Activated naive CD8-positive, alpha-beta T cell treated with anti-CD3 and anti-CD28 coated beads, Interleukin-2, amount 10 ng/mL, durations not matched to agents 7 days and 5 days (primary cell): ENCODE measurements at places on chromosomes 7 and 10.

- DNase-seq: no peak
Observed at GRCh38 chr7:101370836-101371235, 8.2 kb downstream of the COL26A1 start.

- DNase-seq: no peak
Observed at GRCh38 chr7:148290538-148290937, 300.0 kb upstream of the C7orf33 start.

DNA sequence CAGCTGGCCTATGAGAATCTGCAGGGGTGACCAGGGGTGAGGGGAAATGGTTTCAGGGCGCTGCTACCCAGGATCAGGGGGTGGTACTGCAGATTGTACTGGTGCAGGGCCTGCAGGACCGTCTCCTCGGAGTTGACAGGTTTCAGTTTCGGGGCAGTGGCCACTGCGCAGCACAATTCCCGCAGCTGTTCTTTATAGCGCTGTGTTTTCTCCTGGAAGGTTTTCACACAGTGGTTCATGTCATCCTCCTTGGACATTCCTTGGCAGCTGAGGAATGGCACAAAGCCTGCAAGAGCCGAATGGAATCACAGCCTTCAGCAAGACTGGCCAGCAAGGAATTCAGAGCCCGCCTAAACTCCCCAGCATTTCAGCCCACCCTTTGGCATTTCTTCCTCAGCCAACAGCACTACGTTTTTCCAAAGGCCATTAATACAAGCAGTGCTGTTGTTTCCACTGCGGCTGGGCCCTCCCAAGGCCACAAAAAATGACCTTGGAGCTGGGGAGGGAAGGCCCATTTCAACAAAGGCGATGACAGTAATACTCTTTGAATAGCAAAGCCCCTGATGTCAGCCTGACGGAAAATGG, 44.9 kb downstream of the PNLIPRP2 start:
- no peak for DNase-seq

GRCh38 chr10:126247446-126247975, 140.8 kb downstream of the ADAM12 start:
- no peak for DNase-seq

- peak; percentile 27 for DNase-seq
Observed at GRCh38 chr10:122113161-122113944, 124.4 kb downstream of the TACC2 start.

GRCh38 chr7:130544356-130544755, 52.5 kb downstream of the MEST start:
- no peak for DNase-seq

DNA sequence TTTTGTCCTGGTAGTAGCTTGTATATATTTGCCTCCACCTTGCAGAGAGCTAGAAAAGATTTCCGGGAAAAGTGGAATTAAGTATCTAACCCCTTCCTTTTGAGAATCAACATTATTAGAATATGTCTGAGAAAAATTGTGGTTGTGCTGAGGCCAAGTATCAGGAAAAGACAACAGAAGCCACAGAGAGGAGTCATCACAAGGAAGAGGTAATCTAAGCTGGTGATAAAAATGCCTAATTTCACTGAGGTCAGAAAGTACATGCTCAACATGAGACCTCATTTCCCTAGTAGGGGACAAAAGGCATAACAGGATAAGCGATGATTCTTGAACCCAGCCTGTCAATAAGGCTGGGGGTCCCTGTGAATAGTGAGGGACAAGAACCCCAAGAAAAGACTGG, 97.0 kb upstream of the PDE1C start:
- no peak for DNase-seq

DNA sequence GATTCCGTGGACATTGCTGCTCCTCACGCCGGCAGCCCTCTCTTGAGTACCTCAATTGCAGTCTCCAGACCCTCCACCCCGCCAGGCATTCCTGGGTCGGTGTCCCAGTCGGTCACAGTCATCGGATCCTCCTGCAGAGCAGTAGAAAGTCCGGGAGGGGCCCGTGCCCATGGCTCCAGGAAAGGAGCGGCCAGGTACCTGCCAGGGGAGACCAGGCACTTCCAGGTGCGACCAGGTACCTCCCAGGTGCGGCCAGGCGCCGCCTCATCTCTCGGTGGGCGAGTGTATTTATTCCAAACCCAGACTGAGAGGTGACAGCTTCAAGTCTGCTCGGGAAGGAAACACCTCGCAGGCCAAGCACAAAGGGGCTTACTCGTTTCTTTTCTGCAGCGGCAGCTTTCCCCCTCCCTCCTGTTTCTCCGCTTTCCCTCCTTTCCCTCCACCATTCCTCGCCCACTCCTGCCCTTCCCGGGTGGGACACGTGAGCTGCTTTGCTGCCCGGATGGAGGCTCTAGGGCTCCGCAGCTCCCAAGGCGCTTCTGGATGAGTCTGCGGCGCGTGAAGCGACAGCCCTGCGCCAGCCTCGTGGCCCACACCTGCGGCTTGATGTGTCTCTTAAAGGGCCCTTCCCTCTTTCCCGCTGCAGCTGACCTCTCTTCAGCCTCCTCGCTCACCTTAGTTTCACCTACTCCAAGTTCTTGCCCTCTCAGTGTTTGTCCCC, 39.4 kb upstream of the AGK start:
- DNase-seq: peak; percentile 26

DNA sequence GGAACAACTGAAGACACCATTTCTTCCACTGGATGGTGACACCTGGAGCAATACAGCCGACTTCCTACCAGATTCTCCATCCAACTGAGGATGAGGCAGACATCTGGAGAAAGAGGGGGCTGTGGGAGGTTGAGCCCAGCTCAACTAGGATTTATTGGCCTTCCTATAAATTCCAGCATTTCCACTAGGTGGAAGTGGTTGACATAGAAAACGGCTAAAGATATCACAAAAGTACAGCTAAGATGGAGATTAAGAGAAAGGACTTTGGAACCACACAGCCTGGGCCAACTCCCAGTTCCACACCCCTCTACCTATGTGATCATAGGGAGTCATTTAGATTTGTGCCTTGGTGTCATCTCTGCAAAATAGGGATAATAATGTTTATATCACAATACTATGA, 61.3 kb upstream of the CAV2 start:
- DNase-seq: no peak

DNA sequence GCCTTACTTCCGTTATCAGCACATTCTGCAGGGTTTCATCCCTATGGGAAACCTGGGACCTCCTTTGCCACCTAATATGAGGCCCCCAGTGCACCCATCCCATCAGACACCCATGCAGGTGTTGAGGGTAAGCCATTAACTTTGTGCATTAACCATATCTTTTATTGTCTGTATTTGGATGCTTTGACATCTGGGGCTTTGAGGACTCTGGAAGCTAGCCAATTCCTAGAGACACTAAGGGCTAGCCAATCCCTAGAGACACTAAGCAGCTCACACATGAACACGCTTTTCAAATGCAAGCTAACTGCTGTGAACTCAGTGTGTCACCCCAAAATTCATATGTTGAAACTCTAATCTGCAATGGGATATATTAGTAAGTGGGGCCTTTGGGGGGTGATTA, 272.5 kb upstream of the COBL start:
- DNase-seq: no peak

GRCh38 chr7:124924906-124925305, 4.7 kb downstream of the POT1 start:
- no peak for DNase-seq

DNA sequence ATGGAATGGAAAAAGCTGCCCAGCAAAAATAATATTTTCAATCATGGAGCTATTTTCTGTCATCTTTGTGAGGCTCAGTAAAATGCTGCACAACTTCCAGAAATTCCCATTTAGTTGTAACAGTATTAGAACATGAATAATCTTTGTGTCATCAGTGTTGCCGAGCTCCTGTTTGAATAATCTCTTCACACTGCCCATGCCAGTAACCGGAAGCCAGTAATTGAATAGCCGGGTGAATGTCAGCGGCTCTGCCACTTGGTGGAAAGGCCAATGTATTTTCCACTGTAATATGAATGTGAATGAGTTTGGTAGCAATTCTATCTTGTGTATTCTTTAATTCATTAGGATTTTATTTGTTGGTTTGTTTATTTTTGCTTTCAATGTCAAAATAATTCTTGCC, 172.5 kb upstream of the INSYN2A start:
- no peak for DNase-seq

GRCh38 chr10:105356626-105357025, 715.5 kb downstream of the SORCS3 start:
- no peak for DNase-seq

GRCh38 chr10:68870545-68871104, 30.5 kb upstream of the DDX50 start:
- no peak for DNase-seq

DNA sequence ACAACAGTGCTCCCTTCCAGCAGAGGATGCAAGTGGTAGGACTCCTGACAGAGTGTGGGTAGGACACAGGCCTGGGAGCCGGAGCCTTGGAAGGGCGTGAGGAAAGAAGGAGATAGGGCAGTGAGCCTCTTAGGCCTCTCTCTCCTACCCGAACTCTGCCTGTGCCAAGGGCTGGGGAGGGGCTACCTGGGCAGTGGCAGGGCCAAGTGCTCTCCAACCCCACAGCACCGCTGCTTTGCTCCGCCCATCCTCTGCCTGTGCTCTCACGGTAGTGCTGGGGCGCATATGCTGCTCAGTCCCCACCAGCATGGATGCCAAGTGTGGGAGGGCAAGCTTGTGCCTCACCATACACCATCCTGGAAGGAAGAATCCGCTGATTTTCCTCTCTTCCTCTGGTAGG, 7.5 kb downstream of the FAM131B start:
- DNase-seq: no peak

DNA sequence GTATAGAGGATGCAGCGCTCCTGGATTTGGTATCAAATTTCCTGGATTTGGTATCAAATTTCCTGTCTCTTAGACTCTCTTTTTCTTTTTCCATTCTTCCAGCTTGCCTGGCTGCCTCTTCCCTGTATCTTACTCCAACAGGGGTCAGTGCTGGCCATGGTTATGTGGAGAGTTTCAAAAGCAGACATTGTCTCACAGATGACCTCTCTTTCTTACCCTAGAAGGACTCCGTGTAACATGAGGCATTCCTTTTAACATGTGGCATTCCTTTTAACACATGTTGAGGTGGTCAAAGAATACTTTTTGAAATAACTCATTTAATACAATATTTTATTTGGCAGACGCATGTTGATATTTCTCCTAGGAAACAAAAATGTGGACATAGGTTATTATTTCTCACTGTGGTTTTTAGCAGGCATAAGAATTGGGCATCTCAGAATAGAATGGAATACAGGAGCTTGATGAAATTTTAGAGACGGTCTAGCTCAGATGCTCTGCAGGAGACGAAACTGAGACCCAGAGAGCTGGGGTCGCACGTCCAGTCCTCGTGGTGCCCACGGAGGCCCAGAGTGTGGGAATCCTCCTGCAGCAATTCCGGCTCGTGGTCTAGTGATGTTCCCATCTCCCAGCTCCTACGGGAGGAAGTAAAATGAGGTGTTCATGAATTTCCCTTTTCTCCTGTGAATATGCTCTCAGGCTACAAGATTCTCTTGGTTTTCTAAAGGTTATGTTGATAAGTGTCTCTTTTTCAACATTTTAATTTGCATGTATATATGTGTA, 59.6 kb upstream of the PITRM1 start:
- no peak for DNase-seq

GRCh38 chr7:116439841-116440549, 59.5 kb upstream of the CAV2 start:
- no peak for DNase-seq

- no peak for DNase-seq
Observed at GRCh38 chr7:98404840-98405239, 4.0 kb upstream of the BAIAP2L1 start.

DNA sequence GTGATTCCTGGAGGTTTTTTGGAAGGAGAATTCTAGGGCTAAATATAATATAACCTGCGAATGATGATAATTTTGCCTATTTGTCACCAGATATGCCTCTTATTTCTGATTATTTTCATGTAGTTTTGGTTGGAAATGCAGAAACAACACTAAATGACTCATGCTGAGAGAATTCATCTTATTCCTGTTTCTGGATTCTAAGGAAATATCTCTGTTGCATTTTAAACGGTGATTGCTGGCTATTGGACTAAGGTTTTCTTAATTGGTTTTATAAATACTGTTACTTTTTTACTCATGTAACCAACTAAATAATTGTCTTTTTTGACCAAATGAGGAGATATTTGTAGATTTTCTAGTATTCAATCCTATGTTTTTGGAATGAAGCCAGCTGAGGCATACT, 204.9 kb upstream of the NPSR1 start:
- DNase-seq: no peak
